ENCODE measurements at places on chromosomes 5 and 9. TPM values are rescaled to one million over a fixed set of nuclear protein-coding genes. Genes with fewer than 3 reads are reported as not detected.

- peaks cover 4% of the 10 kb centered on the region for H3K4me1 ChIP-seq
- DNase-seq = no peak
- no peak overlapping the region for H3K27ac ChIP-seq
- no peak overlapping the region for H3K4me3 ChIP-seq
- no peaks in the 10 kb centered on the region for H3K36me3 ChIP-seq
These were observed 83.9 kb upstream of the NR5A1 start for GRCh38 chr9:124590889-124591641.

DNA sequence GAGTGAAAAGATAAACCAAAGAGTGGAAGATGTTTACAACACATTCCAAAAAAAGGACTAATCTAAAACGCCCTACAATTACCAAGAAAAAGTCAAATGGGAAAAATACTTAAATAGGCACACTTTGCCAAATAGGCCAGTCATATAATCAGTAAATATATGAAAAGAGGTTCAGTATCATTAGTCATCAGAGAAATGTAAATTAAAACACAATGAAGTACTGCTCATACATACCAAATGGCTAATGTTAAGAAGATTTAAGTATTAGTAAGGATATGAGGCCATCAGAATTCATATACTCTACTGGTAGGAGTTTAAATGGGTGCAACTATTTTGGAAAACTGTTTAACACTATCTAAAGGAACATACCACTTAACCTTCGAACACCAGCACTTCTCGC lies 47.6 kb downstream of the ZDHHC21 start:
- H3K4me1 ChIP-seq = no peaks in the 10 kb centered on the region
- no peaks in the 10 kb centered on the region for H3K36me3 ChIP-seq
- H3K4me3 ChIP-seq = no peak overlapping the region
- no peaks in the 10 kb centered on the region for H3K27me3 ChIP-seq
- H3K27ac ChIP-seq = no peak overlapping the region

The PCDHA8 gene
- total RNA-seq = 0.72 TPM

The OR2Y1 gene
- not detected for total RNA-seq

The ANKRD34B gene
- not detected for total RNA-seq

Data from ovary (tissue), 10 donors.